ENCODE measurements at places on chromosomes 2 and 18. TPM values are rescaled to one million over a fixed set of nuclear protein-coding genes. Genes with fewer than 3 reads are reported as not detected.

DNA sequence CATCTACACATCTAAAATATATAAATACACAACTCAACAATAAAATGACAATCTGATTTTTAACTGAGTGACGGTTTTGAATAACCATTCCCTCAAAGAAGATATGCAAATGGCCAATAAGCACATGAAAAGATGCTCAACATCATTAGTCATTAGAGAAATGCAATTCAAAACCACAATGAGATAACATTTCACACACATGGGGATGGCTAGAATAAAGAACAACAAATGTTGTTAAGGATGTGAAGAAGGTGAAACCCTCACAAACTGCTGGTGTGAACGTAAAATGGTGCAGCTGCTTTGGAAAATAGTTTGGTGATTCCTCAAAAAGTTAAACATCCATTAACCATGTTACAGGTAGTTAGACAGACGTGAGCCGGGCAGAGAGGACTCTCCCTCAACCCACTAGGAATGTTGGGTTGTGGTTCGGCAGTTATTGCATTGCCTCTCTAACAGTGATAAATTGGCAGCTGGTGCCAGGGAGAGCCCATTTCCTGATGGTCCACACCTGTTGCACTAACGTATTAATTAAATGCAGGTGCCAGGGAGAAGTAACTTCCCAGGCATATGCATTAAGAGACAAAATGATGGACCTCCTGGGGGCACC is 22.3 kb upstream of the DUSP2 start:
- no peak for DNase-seq

DNA sequence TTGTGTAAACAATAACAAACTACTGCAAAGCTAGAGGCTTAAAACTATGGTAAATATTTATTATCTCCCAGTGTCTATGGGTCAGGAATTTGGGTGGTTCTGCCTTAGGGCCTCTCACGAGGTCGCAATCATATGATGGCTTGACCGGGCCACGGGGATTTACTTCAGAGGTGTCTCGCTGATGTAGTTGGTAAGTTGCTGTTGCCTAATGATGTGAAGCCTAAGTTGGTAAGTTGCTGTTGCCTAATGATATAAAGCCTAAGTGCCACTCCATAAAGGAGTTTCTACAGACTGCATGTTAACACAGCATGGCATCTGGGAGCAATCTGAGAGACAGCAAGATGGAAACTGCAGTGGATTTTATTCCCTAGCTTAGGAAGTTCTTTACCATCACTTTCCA is 35.8 kb downstream of the FMNL2 start:
- no peak for DNase-seq

The DSC1 gene
- 6.0 TPM for total RNA-seq

The BOLL gene
- total RNA-seq = not detected

The ATL2 gene
- 28.2 TPM for total RNA-seq

All from left ventricle myocardium superior (tissue), 1 donor.